Sciatic nerve (tissue), 2 donors: ENCODE measurements at places on chromosomes 1 and 21.

GRCh38 chr1:36150296-36151133 lies 1.2 kb upstream of the TRAPPC3 start:
- peak; percentile 89 for DNase-seq

GRCh38 chr1:46991083-46991923 lies 32.2 kb upstream of the CYP4X1 start:
- DNase-seq: no peak

GRCh38 chr1:111967886-111968285 lies 21.6 kb downstream of the KCND3 start:
- no peak for DNase-seq

DNA sequence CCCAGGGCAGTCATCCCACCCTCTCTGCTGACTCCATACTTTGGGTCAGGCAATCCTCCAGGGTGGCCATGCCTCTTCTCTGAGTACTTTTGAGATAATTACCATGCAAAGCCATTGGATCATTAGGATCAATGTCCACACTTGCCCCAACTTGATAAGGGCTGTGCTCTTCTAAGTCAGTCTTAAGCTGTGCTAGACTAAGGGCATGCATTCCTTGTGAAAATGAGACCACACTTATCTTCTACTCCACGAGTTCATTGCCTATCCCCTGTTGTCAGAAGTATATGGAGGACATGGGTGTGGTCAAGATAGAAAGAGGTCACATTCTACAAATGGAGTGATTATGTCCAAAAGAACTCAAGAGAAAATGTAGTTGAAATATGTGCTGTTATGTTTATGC lies 18.9 kb upstream of the SSX2IP start:
- DNase-seq: no peak

GRCh38 chr1:61182049-61182448 lies 99.7 kb downstream of the NFIA start:
- DNase-seq: no peak

- no peak for DNase-seq
Observed at GRCh38 chr1:21042929-21043605, 133.6 kb downstream of the EIF4G3 start.
